Sigmoid colon (tissue), 7 donors: ENCODE measurements at places on chromosomes 7 and 10. TPM values are rescaled to one million over a fixed set of nuclear protein-coding genes. Genes with fewer than 3 reads are reported as not detected.

- no peak for DNase-seq
Measured at GRCh38 chr7:11613292-11613930, 218.6 kb downstream of the THSD7A start.

VAX1 gene
- not detected for total RNA-seq

- no peak for DNase-seq
Measured at GRCh38 chr7:100854146-100854895, 1.8 kb downstream of the SLC12A9 start.

DNA sequence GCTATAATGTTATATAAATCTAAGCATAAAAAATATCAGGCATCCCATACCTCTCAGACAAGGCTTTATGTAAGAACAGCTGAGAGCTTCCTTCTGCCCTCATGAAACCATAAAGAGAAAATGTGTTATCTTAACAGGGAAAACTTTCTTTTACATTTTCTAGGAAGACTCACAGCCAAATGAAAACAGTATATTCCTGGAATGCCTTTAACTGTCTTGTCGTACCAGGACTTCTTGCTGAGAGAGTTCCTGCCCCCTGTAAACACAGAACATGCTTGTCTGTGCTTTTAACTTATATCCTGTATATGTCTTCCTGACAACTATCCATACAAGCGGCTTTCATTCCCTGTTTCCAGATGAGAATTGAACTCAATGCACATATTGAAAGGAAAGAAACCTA, 64.8 kb upstream of the AHR start:
- no peak for DNase-seq

MKX gene
- 13.9 TPM for total RNA-seq

PNLIPRP3 gene
- total RNA-seq: 0.54 TPM

- DNase-seq: peak; percentile 65
Measured at GRCh38 chr10:132574783-132575319, 37.3 kb downstream of the INPP5A start.

TRIP6 gene
- total RNA-seq: 37.8 TPM

DNA sequence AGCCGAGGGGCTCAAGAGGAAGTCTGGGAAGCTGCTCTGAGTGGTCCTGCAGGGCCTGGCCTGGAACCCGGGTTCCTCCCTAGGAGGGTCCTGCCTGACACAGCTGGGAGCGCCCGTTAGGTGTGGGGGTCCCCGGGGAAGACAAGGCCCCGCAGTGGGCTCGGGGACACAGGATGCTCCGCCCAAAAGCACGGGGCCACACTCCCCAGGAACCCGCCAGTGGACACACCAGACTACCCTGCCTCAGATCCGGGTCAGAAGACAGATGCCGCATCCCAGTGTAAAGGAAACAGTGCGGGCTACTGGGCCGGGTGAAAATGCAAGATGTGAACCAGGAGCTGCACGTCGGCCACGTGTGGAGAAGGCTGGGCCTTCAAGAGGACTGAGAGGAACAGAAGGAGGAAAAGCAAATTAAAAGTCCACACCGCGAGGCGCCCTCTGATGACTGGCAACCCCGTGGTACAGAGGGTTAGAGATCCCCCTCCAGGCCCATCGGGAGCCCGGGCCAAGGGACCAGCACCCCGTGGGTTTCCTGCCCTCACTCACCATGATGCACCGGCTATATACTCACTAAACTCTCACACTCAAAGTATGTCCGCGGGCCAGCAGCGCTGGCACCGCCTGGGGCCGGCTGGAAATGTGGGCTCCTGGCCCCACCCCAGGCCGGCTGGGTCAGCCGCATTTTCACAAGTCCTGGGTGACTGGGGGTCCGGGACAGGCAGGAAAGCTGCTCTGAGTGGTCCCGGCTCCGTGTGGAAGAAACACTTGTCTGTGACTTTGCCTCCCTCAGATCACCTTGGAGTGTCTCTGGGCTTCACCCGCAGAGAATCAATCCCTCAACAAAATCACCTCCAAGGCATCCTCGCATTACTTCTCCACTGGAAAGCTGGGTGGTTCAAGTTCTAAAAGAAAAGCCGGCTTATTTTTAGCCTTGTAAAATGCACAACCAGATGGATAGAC, 6.1 kb downstream of the STK32C start:
- DNase-seq: peak; percentile 63

DNA sequence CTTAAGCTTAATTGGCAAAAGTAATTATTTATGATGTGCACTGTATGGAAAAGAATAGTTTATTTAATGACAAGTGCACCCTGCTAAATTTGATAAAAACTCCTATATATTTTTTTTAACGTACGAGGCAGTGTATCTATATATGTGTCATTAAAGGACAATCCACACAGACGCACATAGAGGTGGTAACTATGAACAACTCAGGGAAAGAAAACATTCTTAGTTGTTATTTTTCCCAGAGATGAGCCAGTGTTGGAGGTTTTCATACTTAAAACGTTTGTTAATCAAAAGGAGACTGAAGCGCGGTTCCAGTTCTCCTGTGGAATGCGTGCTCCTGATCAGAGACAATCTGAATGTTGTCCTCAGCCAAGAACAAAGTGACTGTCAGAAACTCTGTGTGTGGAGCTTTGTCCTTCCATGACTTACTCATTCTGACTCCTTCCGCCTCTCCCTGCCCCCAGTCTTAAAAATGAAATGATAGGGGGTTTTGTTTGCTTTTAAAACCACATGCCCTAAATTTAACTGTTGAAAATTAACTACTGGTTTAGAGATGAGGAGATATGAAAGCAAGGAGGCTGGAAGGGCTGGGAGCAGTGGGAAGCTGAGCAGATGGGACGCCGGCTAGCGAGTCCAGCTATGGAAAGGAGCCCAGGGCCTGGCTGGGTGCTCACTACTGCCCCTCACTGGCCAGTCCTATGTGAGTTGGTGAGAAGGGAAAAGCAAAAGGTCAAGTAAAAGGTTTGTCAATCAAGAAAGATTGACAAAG, 99.6 kb downstream of the SVIL start:
- DNase-seq: peak; percentile 81

C1QL3 gene
- total RNA-seq: 0.14 TPM

DNA sequence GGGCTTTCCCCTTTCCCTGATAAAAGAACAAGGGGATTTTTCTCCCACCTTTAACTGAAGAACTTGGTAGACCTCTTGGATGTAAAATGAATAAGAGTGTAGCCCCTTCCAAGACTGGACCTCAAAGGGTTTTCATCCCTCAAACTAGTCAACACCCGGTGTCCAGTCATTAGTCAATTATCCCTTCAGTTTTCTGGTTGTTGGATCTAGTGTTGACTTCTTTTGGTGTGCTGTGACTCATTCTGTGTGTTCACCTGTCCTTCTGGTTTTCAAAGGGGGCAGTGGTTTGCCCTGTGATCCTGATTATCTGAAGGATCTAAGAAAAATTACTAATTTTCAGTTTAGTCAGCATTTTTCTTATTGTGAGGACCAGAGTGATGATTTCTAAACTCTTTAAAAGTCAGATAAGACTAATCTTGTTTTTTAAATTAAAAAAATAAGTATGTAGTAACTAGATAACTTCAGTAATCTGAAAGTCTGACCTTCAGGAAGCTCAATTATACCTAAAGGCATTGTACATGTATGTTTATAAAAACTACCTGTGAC, 583.5 kb downstream of the CNTNAP2 start:
- no peak for DNase-seq

- DNase-seq: no peak
Measured at GRCh38 chr7:4724648-4725013, 42.5 kb downstream of the FOXK1 start.

- DNase-seq: no peak
Measured at GRCh38 chr10:9357471-9357870, 1303.0 kb downstream of the GATA3 start.

GRCh38 chr10:6383096-6383812, 180.5 kb downstream of the PFKFB3 start:
- DNase-seq: no peak

LRRC27 gene
- 6.1 TPM for total RNA-seq

DNA sequence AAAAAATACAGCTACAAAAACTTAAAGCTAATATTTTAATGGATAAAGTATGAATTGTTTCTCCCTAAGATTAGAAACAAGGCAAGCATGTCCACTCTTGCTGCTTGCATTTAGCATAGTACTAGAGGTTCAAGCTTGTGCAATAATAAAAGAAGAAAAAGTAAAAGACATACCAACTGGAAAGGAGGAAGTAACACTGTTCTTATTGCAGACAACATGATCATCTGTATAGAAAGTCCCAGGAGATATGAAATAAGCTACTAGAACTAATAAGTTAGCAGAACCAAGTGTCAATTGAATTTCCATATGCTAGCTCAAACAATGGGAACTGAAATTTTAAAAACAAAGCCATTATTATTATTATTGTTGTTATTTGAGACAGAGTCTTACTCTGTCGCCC, 20.0 kb upstream of the RABGEF1 start:
- no peak for DNase-seq

CYP2E1 gene
- total RNA-seq: 7.2 TPM

DNA sequence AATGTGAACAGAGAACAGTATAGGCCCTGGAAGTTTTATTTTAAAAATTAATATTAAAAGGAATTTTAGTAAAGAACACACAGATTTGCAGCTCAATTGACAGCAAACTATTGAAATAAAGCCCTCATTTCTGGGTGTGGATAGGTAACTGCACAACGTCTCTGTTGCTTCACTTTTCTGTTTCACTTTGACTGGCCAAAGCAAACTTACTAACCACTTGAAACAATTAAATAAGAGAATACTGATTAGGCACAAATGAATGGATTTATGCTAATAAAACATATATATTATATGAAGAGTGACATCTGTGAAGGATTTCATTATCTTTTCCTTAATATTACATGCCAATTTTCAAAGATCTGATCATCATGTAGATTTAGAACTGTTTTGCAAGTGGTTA, 11.9 kb downstream of the ZNF804B start:
- DNase-seq: no peak

UCMA gene
- total RNA-seq: not detected

PTPN20 gene
- total RNA-seq: 1.8 TPM

DNA sequence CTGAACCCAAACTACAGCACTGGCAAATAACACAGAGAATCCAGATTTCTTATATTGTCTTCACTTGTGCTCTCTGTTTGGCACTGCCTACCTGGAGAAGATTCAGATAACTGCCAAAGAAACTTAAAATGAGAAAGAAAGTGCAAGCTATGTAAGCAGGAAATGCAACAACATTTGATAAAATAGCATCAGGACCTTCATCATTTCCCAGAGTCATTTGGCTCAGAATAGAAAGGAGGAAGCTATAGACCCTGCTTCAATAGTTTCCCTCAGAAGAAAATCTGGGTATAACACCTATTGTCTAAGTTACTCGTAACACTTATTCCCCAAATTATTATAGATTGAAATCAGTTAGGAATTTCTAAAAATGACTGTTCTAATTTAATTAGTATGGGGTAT, 56.2 kb downstream of the CC2D2B start:
- no peak for DNase-seq

LRIT1 gene
- total RNA-seq: not detected

DNA sequence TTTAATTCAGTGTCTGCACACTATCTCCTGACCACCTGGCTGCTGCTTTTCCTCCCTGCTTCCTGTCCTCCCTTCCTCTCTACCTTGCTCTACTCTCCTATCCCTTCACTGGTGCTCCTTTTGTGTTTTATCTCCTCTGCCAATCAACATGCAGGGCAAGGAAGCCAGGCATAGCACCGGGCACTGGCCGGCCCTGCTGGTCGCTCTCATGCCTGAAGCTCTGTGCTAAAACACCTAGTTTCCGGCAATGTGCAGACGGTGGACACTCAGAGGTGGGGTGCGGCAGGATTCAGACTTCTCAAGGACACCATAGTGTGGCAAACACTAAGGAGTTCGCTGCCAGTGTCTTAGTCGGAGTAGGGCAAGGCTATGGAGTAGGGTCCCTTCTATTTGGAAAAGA, 177.1 kb downstream of the PRKCQ start:
- no peak for DNase-seq

DNA sequence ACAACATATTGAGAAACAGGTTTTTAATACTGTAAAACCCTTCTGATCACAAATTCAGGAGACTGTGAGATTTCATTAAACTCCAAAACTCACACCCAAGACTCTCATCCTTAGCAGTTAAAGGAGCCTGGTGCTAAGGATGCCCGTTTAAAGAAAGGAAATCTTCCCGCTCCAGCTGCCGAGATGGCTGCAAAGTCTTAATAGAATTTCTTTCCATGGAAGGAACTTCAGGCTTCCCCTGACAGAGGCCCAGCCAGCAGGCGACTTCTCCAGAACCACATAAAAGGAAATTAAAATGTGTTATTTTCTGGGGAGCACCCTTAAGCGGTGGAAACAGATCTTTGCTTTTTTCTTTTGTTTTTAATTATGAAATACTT, 104.7 kb upstream of the CHST15 start:
- DNase-seq: no peak

C7orf25 gene
- total RNA-seq: 6.7 TPM

GRCh38 chr10:130418731-130419130, 282.5 kb downstream of the GLRX3 start:
- DNase-seq: no peak

GRCh38 chr10:10787586-10787985, 230.1 kb upstream of the CELF2 start:
- no peak for DNase-seq

DNA sequence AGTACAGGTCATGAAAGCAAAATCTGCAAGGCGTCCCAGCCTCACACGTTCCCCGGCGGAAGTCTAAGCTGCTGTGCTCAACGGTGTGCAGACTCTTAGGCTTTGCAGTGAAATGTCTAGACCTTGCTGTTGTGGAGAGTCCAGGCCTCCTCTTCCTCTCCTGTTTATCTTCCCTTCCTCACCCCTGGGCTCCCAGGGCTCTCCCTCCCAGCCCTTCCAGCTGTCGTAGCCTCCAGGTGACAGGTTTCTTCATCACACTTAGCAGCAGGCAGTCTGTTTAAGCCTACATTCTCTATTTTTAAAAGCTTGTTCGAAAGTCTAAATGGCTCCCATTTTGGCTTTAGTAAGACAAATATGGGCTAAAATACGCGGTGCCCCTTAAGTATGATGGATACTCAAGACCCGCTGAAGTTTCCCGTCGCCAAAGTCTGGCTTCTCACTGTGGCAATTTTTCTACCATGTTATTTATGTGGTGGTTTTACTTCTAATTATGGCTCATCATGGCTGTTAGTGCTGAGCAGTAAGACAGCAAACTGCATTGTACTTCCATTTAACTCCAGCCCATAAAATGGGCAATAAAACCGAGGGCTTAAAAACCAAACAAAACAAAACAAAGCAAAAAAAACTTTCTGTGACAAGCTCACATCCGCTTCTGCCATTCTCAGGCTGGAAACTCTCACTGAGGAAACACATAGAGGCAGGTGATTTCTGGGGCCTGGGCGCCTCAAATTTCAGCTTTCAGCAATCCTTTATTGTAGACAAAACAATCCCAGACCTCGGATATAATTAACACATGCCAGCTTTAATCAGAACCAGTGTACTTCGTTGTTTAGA, 243.2 kb downstream of the SNX10 start:
- no peak for DNase-seq

GRCh38 chr10:65949526-65949925, 976.3 kb upstream of the LRRTM3 start:
- DNase-seq: no peak

TNS3 gene
- 43.8 TPM for total RNA-seq

GRCh38 chr7:78279032-78279431, 480.5 kb downstream of the PHTF2 start:
- DNase-seq: no peak
